ENCODE measurements at places on chromosomes 7 and 10. TPM values are rescaled to one million over a fixed set of nuclear protein-coding genes. Genes with fewer than 3 reads are reported as not detected.
A peak's percentile ranks its signal among the peaks of the same experiment; 100 is the strongest.

The ZCWPW1 gene
- total RNA-seq = 18.4 TPM

- peak; percentile 57 for DNase-seq
Measured at GRCh38 chr10:133388973-133389818, 4.8 kb upstream of the MTG1 start.

DNA sequence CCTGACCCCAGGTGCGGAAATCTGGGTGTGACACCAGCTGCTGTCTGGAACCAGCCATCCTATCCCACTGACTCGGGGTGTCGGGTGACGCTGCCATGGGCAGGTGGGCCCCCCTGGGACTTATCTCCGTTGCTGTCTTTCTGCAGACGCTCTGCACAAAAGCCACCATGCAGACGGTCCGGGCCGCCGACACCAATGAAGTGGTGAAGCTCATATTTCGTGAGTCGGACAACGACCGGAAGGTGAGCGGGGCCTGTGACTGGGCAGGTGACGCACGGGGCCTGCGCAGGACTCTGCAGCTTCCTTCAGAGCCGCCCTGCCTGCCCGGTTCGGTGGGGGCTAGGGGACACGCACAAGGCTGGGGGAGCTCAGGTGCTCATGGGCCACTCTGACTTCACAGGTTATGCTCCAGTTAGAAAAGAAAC lies 36.6 kb downstream of the NKX6-2 start:
- no peak for DNase-seq

The HOXA3 gene
- total RNA-seq = not detected

DNA sequence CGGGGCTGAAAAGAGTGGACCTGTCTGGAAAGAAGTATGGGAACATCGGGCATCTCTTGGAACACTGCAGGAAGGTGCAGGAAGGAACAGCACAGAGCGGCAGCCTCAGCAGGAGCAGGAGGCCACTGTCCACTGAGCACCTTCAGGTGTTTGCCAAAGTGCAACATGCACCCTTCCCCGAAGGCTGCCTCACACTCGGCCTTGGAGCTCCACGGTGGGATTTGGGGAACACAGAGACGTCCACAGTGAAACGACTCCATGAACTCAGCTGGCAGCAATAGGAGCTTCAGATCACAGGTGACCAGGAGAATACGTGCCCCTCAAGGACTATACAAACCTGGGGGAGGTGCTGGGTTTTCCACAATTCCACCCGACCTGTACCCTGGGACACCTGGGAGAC lies 140.3 kb upstream of the RET start:
- DNase-seq = no peak

GRCh38 chr7:32516551-32517100 lies 21.3 kb downstream of the AVL9 start:
- no peak for DNase-seq

The STEAP1 gene
- total RNA-seq = not detected

Measured in naive thymus-derived CD8-positive, alpha-beta T cell (primary cell).